Kidney (tissue), 22 donors: ENCODE measurements at places on chromosomes 4 and X. TPM values are rescaled to one million over a fixed set of nuclear protein-coding genes. Genes with fewer than 3 reads are reported as not detected.

The NEIL3 gene
- total RNA-seq = 0.35 TPM

The SOX3 gene
- not detected for total RNA-seq

The CTAG2 gene
- total RNA-seq = 0.28 TPM

The ZNF157 gene
- total RNA-seq = 0.57 TPM

The DDX60 gene
- total RNA-seq = 31.6 TPM

The FRMPD3 gene
- total RNA-seq = 0.25 TPM

The TXK gene
- 7.9 TPM for total RNA-seq

The MAB21L2 gene
- total RNA-seq = 0.09 TPM

The BTC gene
- 6.0 TPM for total RNA-seq

The H2AZ1 gene
- total RNA-seq = 98.5 TPM

The BEND2 gene
- not detected for total RNA-seq

The TBX22 gene
- not detected for total RNA-seq

The PNMA5 gene
- not detected for total RNA-seq

The SLC26A1 gene
- 2.9 TPM for total RNA-seq

The PTTG2 gene
- total RNA-seq = 1.0 TPM

The SMIM43 gene
- not detected for total RNA-seq

The EDA gene
- total RNA-seq = 4.2 TPM

The SHOX gene
- not detected for total RNA-seq

The NHS gene
- total RNA-seq = 28.9 TPM

The MAGEA12 gene
- not detected for total RNA-seq

The HSFX1 gene
- 0.98 TPM for total RNA-seq

The MAGEA9B gene
- total RNA-seq = not detected

The NXF2 gene
- not detected for total RNA-seq

The ARX gene
- 0.31 TPM for total RNA-seq

The PAGE5 gene
- total RNA-seq = not detected

The RIBC1 gene
- total RNA-seq = 2.5 TPM

The H2BW2 gene
- not detected for total RNA-seq
